ENCODE measurements at places on chromosomes 16 and 17. TPM values are rescaled to one million over a fixed set of nuclear protein-coding genes. Genes with fewer than 3 reads are reported as not detected.
A peak's percentile ranks its signal among the peaks of the same experiment; 100 is the strongest.

The AOC2 gene
- total RNA-seq, result 0.69 TPM

DNA sequence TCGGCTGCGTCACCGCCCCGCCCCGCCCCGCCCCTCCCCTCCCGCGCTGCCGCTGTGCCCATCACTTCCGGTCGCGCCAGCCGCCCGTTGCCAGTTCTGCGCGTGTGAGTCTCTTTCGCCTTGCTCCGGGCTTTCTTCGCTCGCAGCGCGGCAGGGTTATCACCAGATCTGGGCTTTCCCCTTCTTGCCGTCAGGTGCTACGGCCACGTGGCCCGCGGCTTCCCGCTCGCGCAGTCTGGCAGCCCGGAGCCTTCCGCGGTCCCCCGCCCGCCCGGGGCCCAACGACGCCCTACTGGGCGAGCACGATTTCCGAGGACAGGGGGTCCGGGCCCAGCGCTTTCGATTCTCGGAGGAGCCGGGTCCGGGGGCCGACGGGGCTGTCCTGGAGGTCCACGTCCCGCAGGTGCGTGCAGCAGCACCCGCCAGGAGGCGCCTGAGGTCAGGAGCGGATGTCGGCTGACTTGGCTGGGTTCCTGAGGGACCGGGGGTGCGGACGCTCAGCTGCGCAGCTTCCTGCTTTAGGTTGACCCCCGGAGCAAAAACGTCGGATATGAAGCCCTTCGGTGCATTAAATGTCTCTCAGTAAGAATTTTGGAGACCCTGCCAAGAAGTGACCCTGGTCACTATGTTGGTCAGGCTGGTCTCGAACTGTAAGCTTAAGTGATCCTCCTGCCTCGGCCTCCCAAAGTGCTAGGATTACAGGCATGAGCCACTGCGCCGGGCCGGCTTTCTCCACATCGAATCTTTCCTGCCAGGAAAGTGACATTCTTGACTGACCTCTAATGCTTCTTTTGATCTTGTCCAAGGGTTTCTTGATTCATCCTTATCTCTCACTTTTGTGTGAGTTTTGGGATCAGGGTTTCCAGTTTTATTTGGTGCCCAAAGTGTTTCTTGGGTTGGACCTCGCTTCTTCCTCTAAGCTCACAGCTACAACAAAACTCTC is at the start of gene METTL23:
TSS of gene METTL23 (plus strand) at position 64 of the 943 bp plus-strand sequence. CDS start 2,872 bp downstream, outside the sequence.
- peak; percentile 87 for DNase-seq

DNA sequence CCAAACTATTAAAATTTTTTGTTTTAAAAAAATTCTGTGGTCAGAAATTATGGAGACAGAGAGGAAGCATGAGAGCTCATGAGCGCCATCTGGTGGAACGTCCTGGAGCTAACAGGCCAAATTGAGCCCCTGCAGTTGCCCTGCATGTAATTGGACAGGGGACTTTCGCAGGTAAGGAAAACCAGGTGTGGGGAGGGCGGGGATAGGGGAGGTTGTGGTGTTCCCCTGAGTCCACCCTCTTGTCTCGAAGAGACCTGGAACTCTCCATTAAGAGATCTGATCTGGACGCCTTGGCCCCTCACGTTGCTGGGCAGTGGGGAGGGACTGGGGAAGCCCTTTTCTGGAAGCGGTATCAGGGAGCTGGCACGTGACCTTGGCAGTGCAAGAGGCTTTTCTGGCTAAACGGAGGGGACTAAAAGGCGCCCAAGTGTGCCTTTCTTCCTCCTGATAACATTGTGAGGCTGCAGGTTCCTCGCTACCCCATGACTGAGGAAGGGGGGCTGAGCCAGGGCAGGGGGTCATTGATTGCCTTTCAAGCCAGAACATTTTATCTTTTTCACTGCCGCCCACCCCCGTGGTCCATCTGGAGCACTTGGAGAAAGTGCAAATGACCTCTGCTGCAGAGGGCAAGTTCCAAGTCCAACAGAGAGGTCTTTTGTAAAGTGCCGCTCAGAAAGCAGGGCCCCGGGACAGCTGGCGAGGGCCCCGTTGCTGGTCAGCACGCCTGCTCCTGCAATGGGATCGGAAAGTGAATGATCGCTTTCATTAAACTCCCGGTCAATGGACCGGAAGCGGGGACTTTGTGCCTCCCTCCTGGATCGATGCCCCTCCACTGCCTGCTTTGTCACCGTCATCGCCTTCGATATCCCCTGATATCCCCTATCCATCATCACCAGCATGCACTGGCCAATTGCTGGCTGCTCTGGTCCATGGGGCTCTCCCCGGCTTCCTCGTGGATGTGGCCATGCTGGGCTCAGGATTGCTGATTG is 18.4 kb downstream of the PDILT start:
- DNase-seq, result peak; percentile 56

DNA sequence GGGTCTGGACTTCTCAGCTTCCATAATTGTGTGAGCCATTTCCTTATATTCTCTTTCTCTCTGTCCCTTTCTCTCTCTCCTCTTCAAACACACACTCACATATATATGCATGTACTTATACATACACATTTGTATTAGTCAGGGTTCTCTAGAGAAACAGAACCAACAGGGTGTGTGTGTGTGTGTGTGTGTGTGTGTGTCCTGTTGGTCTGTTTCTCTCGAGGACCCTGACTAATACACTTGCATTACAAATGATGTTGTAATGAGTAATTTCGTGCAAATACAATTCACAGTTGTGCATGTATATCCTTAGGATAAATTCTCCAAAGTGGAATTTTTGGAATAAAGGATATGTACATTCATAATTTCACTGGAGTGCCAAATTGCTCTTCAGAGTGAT is 115.3 kb downstream of the NPIPB5 start:
- no peak for DNase-seq

GRCh38 chr16:69812688-69813014 is 50.5 kb downstream of the WWP2 start:
- DNase-seq, result no peak

- DNase-seq, result no peak
These were observed 3.3 kb downstream of the DUS1L start for GRCh38 chr17:82062076-82062983.

GRCh38 chr16:68539711-68540239 is 684 bp downstream of the ZFP90 start:
- no peak for DNase-seq

The TMC6 gene
- 281 TPM for total RNA-seq

GRCh38 chr17:82154881-82155331 is 56.9 kb upstream of the FASN start:
- DNase-seq, result no peak

- DNase-seq, result no peak
These were observed 12.2 kb upstream of the MRPS23 start for GRCh38 chr17:57861790-57862693.

DNA sequence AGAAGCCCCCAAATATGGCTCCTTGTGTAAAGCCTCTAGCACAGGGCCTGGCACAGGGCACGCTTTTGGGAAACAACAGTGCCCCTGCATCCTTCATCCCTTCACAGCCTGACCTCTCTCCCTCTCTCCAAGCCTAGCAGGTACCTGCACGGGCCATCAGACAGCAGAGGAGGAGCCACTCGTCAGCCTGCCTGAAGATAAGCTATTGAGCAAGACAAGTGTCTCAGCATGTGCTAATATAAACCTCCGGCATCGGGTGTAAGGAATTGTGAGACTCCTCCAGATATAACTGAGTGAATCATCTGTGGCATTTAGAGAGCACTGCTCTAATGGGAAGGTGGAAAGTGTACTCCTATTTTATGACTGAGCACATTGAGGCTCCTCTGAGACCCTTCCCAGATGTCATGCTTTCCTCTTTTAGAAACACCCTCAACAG is 38.3 kb downstream of the TBX4 start:
- DNase-seq, result no peak

- no peak for DNase-seq
These were observed 902 bp downstream of the SCRN2 start for GRCh38 chr17:47840001-47840741.

DNA sequence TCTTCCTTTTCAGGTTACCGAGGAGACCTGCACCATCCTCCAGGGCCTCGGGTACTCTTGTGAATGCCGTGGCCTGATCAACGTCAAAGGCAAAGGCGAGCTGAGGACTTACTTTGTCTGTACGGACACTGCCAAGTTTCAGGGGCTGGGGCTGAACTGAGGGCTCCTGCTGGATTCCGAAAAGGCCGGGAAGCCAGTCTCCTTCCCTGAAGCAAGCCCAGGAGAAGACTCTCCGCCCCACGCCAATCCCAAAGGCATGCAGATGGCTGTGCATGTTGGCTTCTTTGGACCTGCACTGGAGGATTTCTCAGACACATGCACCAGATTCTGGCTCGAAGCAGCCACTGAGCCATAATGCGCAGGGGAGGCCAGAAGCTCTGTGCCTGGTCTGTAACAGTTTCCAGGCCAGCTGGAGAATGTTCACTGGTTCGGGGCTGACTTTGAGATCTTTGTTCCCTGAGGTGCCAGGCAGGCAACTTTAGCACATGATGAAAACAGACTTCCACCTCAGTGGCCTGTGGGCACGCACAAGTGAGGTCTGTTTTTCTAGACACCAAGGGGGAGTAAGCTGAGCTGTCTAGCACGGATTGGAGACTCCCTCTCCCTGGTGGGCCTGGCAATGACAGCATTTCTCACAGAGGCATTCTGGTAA is 49.1 kb downstream of the ADCY7 start:
- peak; percentile 4 for DNase-seq

- DNase-seq, result no peak
These were observed 171.7 kb upstream of the ASIC2 start for GRCh38 chr17:33464669-33465280.

The RNF167 gene
- total RNA-seq, result 38.3 TPM

DNA sequence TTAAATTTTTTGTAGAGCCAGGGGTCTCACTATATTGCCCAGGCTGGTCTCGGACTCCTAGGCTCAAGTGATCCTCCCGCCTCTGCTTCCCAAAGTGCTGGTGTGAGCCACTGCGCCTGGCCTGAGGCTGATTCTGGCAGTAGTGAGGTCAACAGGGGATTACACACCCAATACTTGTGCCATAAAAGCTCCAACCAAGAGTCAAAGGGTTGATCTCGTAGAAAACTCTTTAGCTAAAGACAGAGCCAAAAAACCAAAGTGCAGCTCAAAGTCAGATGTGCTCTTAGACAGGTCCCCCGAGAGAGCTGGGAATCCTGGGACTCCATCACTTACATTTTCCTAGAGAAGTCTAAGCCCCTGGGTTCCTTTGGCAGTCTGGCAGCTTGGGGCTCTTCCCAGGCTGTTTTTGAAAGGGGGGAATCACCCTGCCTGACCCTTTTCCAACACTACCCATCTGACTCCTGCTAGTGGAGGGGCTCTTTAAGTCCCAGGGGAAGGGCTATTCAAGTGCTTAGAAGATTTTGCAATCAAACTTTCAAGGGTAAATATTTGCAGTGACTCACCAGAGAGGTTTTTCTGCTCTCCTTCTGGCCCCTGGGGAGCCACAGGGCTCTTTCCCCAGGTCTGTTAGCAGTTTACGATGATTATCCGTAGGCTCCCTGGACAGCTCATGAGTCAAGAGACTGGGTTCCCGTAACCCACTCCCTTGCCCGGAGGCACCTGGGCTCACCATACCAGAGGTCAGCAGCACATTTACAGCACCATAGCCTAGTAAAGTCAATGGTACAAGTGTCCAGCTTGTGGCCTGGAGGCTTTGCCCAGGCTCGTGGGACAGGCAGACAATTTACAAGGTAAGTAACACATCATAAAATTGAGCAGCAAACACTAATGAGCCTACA is 408.7 kb downstream of the SLC39A11 start:
- DNase-seq, result peak; percentile 70

DNA sequence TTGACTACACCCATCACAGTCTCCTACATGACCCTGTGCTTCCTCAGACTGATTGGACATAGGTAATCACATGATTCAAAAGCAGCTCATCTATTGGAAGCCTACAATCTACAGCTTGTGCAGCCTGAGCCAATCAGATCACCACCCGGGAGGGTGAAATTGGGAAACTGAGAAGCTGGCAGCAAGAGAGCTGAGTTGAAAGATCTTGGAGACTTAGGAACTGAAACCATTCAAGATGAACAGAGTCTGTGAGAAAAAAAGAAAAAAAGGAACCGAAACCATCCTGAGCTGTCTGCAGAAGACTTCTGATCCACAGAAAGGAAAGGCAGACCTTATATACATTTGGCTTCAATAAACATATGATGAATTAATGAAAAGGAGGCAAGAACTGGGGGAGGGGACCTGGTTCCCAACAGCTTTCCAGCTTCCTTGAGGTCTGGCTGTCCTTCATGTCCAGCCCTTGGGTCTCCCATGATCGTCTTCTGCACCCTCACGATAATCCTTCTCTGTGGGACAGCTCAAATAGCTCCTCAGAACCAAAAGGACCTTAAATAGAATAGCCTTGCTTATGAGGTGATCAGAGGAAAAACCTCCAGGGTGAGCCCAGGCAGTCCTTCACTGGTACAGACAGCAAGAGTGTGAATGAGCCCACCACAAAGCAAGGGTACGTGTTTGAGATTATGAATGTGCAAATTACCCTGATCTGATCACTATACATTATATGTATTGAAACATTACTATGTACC is 32.6 kb downstream of the PLXDC1 start:
- no peak for DNase-seq

- DNase-seq, result no peak
These were observed 2.4 kb downstream of the AMFR start for GRCh38 chr16:56422896-56423441.

GRCh38 chr16:89121691-89122321 is 28.2 kb downstream of the ACSF3 start:
- no peak for DNase-seq

GRCh38 chr17:76138234-76138895 is 2.7 kb downstream of the FOXJ1 start:
- no peak for DNase-seq

All from SK-MEL-5 (cell line).